ENCODE measurements at places on chromosomes 1 and 21. TPM values are rescaled to one million over a fixed set of nuclear protein-coding genes. Genes with fewer than 3 reads are reported as not detected.

- no peak for ATAC-seq
These were observed 119.8 kb upstream of the PTGFR start for GRCh38 chr1:78370779-78371482.

DNA sequence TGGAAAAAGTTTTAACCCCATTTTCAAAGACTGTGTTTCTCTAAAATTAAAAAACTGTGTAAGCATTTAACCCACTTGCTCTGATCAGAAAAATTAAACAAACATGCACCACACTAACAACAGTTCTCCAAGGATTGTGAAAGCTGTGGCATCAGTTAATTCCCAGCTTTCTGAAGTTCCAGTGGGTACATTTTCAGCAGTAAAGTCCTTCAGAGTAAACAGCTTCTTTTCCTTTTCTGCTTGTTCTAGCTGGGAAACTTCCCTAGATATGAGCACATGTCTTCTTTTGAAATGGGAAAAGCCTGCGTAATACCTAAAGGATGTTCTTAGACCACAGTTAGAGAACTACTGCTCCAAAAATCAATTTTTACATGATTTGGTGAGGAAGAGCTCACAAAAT lies 11.1 kb downstream of the PRRX1 start:
- no peak for ATAC-seq

DNA sequence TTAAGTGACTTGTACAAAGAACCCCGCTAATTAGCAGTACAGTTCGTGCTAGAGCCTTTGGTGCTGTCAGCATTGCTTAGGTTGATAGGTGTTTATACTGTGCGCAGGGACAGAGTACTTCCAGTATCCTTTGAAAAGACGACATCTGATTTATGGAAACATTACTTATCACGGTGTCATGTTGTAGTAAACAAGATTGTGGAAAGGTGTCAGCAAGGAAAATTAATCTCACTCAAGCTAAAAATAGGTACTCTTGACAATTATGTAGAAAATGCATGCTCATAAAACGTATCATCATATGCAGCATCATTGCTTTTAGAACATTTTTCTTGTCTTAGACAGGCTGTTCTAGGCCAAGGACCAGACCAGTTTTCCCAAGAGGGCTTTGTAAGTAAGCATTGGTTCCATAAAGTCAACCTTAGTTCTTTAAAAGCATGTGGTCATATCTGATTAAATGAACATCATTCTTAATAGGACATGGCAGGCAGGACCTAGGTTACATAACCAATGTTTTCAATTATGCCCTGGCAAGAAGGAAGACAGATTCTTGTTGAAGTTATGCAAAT lies 33.0 kb downstream of the SH3BGR start:
- no peak for ATAC-seq

- ATAC-seq: no peak
These were observed 106.1 kb upstream of the BMP8A start for GRCh38 chr1:39385067-39385988.

Gene BRINP3
- not detected for total RNA-seq
